ENCODE measurements at places on chromosomes 3 and 15. TPM values are rescaled to one million over a fixed set of nuclear protein-coding genes. Genes with fewer than 3 reads are reported as not detected.

DNA sequence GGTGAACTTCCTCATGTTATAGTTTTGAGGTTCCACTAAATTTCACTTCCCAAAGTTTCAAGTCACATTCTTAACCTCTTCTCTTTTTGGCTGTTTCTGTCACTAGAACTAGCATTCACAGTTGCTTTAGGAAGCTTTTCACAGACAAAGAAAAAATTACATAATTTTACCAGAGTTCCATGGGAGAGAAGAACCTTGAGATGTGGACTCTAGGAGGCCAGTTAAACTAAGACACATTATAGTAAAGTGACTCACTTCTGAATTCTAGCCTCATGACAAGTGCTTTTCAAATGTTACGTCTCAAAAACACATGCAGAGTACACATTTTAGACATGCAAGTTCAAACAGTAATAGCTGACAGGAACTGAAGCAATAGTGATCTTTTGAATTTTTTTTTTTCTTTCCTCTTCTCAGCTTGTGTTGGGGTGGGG, 39.9 kb upstream of the LRTM1 start:
- no peak for DNase-seq

DNA sequence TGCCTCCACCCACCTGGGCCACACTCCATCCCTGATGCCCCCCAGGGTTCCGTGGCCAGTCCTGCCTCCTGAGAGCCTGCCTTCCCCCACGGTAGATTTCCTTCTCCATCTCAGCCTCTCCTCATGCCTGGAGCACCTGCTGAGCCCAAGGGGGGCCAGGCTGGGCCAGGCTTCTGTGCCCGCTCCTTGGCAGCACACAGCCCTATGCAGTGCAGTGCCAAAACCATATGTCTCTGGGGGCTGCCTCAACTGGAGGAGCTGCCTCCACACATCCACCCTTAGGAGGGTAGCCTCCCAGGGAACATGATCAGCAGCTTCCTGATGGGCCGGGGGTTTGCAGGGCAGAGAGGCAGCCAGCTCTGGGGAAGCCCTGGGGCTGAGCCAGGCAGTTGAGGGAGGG, 24.6 kb upstream of the GATA2 start:
- no peak for DNase-seq

Gene HDAC11
- total RNA-seq, result 1.6 TPM

- DNase-seq, result no peak
Observed at GRCh38 chr3:62771331-62772072, 103.7 kb downstream of the CADPS start.
